ENCODE measurements at places on chromosomes 6 and 20.

GRCh38 chr6:118648866-118649554 lies 2.4 kb downstream of the CEP85L start:
- no peak for DNase-seq

DNA sequence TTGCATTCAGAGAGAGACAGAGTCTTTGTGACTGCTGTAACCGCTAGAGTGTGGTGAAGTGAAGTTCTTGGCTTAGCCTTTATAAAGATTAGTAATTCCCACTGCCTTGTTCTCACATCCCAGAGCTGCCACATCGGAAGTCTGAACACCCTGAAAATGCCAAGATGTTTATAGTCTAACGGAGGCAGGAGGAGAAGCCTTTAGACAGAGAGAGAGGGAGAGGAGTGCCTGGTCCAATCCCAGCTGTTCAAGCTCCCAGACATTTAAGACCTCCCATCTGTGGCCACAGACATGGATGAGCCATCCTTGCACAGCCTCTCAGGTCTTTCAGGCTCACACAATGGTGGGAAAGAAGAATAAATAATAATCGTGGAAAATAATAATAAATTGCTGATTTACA lies 1422.8 kb upstream of the EYS start:
- DNase-seq, result no peak

DNA sequence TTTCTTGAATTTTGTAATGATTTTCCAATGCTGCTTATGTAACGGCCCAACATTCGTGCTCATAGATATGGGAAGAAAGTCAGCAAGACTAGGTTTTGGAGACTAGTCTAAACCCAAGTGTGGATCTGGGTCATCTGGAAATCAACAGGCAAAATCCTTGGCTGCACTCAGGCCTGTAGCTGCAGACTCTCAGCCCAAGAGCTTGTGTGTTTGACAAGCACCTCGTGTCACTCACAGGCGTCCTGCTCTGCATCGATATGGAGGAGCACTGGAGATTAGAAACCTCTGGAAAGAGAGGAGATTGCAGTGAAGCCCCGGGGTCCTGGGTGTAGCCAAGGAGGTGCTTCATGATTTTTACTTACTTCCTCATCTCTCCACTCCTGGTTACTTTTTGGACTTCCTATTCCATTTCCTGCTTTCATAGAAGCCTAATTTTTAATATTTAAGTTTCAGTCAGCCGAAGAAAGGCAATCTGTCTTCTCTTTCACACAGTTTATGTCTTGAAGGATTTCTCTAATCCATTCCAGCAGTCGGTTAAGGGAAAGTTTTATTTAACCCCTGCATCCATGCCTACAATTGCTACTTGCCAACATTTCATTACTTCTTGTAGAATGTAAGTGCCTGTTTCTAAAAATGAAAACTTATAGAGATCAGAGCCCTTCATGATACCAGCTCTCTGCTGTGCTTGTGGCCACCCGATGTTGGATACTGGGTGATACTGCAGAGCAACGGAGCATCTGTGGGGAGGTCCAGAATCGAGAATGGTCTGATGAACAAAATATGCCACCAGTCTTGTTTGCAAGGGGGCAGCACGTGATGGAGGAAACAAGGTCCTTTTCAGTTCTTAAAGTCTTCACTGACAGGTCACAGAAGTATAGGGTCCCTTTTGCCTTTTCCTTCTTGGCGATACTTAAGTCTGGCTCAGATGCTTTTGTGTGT lies 296.3 kb downstream of the QKI start:
- no peak for DNase-seq

- no peak for DNase-seq
Measured at GRCh38 chr20:9829835-9830234, 9.0 kb downstream of the PAK5 start.

DNA sequence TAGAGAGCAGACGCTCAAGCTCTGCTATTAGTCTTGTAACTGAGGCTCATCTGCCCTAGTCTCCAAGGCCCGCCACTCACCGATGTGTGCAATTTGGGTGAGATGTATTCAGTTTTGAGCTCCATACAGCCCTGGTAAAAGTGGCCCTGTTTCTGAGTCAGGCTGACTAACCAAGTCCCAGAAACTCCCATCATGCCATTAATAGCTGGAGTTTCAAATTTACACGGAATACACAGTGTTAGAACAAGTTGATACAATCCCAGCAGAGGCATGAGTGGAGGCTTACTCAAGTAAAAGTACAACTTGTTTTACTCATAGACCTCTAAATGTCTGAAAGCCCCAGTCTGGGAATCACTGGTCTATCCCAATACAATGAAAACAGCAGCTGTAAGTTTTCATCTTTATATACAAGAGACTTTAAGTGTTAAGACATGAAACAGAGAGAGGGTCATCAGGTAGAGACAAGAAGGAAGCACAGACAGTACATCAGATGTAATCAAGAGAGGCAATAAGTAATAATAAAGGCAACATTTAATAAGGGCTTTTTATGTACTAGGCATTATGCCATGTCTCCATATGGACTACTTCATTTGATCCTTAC lies 42.4 kb downstream of the RTN4IP1 start:
- DNase-seq, result no peak
